ENCODE measurements at places on chromosomes 1 and 21. TPM values are rescaled to one million over a fixed set of nuclear protein-coding genes. Genes with fewer than 3 reads are reported as not detected.

WDR64 gene
- not detected for total RNA-seq

UQCRH gene
- total RNA-seq = 134 TPM

GPBP1L1 gene
- total RNA-seq = 113 TPM

MAP10 gene
- total RNA-seq = 0.81 TPM

GJA5 gene
- 59.1 TPM for total RNA-seq

ACOT7 gene
- total RNA-seq = 12.5 TPM

CD1D gene
- 3.3 TPM for total RNA-seq

MYOC gene
- 18.0 TPM for total RNA-seq

C1orf74 gene
- 1.6 TPM for total RNA-seq

AKIRIN1 gene
- total RNA-seq = 36.7 TPM

DDI2 gene
- 24.7 TPM for total RNA-seq
